ENCODE measurements at places on chromosomes 3 and 15.
A peak's percentile ranks its signal among the peaks of the same experiment; 100 is the strongest.

GRCh38 chr3:132294906-132295305 is 22.3 kb upstream of the ACP3 start:
- DNase-seq: no peak

DNA sequence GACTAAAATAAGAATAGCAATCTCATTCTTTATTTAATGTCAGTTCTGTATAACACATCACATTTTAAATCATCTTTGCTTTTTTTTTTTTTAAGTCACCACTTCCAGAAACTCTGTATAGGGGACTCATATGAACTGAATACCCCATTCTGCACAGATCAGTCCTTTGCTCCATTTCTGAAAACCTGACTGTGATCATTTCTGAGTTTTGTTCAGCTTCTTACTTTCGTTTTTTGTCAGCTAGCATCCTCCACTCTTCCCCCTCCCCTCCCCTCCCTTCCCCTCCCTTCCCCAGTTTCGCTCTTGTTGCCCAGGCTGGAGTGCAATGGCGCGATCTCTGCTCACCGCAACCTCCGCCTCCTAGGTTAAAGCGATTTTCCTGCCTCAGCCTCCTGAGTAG is 49.8 kb upstream of the SGO1 start:
- no peak for DNase-seq

GRCh38 chr3:179000659-179001058 is 71.0 kb downstream of the ZMAT3 start:
- DNase-seq: no peak

DNA sequence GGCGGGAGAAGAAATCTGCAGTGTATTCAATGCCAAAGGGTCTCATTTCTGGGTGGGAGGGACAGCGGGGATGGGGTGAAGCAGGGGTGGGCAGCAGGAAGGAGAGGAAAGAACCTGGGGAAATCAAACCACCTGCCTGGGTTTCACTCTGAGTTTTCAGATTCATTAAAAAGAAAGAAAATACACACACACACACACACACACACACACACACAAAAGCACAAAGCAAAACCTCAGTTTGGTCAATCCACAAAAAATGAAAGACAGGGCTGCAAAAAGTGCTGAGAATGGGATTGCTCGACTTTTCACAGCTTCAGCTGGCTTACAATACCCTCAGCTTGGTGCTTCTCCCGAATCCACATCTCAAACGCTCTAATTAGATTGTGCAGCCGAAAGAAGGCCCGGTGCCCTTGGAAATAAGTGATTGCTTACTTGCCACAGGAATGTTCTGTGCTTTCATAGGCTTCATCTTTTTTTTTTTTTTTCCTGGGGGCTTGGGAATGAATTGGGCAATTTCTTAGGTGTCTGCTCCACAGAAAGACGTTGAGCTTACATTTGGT is 370.5 kb downstream of the RORA start:
- DNase-seq: no peak

DNA sequence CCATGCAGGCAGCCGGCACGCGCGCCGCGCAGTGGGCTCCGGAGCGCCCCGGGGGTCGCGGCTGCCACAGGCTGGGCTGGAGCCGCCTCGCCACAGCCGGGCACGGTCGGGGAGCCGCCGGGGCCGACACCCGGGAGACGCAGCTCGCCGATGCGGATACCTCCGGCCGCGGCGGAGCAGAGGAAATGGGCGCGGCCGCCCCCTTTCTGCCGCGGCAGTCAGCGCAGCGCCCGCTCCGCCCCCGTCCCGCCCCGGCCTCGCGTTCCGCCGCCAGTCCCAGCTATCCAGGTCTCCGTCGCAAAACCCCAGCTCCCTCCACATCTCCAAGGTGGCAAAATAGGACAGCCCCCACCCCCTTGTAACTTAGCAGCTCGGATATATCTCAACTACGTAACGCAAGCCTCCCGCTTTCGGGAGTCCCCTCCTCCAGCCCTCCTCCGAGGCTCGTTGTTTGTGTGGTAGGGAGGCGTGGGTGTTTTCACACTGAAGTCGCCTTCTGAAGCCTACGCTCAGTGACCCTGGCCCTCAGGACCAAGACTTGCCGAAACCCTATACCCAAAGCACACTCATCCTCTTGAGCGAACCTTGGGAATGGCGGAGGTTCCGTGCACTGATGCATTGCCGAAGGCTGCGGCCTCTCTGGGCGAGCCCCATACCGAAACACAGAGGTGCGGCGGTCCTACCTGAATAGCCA is at the start of gene SH3BP5:
SH3BP5 (minus strand) TSS at position 182 of the 694 bp plus-strand sequence; CDS start at position 4, 178 bp downstream.
- peak; percentile 59 for DNase-seq

- no peak for DNase-seq
These were observed 1.6 kb upstream of the P3H2 start for GRCh38 chr3:190122198-190122771.

- no peak for DNase-seq
These were observed 83.6 kb downstream of the SMAD6 start for GRCh38 chr15:66785637-66786036.

DNA sequence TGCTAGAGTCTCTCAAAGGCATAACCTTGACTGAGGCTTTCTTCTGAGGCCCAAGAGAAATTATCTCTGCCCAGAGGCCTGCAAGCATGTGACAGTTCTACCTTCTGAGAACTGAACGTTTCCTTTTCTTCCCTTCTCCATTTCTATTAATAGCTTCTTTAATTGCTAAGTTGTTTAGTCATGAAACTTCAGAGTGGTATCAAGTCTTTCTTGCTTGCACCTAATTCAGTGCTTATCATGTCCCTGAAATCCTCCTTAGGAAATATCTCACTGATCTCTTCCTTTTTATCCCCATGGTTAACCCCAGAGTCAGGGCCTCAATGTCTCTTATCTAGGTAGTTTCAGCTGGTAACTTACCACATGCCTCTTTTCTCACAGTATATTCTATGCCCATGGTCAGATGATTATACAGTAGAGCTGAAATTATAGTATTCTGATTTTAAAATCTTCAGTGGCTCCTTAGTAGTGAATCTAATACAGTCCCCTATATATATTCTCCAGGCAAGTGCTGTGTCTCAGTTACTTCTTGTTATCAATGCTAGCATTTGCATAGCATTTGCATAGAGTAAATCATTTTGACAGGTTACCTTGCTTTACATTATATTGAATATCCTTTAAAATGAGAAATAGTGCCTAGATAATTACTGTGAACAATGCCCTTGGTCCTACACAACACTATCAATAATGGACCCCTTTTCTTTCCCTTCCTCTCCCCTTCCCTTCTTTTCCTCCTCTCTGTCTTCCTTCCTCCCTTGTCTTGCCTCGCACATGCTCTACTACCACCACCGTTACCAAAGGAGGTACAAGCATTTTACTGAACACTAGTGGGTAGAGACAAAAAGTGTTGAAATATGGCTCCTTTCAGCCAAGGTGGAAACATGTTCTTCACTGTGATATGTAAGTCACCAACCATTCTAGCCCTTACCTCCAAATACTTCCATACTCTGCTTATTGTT is 33.0 kb downstream of the KBTBD8 start:
- no peak for DNase-seq

GRCh38 chr15:91336687-91337086 is 236.6 kb downstream of the SV2B start:
- DNase-seq: no peak

DNA sequence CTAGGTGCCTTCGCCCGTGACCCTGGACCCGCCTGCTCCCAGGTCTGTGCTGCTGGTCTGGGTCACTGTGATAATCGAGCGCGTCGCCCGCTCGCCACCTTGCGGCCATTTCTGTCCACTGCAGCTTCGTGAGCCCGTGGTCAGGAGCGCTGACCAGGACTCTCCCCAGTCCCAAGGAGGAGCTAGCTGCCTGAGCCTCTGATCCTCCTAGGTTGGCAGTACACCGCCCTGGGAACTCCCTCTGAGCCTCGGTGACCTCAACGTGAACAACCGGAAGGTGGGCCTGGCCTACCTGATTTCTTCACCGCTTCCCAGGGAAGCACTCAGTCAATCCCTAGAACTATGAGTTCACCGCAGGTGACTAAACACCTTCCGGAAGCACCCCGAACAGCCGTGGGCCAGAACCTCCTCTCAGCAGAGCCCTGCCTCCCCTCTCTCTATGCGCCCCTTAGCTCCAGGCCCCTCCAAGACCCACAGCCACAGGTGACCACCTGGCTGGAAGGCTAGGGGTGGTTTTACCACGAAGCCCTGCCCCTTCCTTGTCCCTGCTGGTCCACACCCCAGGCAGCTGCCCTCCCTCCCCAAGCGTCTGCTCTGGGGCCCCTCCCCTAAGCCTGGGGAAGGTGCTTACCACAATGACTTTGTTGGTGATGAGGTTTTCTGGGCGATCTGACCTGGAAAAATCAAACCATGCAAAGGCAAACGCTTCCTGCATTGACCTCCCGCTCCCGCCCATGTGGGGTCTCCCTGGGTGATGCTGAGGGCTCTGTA is 9.7 kb downstream of the PLA2G4D start:
- DNase-seq: no peak

DNA sequence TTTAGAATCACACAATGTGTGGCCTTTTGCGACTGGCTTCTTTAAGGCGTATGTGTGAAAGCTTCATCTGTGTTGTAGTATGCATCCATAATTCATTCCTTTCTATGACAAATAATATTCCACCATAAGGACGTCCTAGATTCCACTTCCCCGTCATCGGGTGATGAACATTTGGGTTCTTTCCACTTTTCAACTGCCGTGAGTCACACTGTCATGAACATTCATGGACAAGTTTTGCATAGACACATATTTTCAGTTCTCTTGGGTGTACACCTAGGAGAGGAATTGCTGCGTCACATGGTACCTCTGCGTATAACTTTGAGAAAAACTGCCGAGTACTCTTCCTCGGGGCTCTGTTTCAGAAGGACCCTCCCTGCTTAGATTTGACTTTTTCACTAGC is 97.3 kb downstream of the TOP2B start:
- no peak for DNase-seq

- no peak for DNase-seq
These were observed at the start of gene ATP8B4 for GRCh38 chr15:50119063-50120040. Gene ATP8B4, minus strand, starts transcription at chr15:50119233. Its CDS starts 12,267 bp downstream, at chr15:50106966.

DNA sequence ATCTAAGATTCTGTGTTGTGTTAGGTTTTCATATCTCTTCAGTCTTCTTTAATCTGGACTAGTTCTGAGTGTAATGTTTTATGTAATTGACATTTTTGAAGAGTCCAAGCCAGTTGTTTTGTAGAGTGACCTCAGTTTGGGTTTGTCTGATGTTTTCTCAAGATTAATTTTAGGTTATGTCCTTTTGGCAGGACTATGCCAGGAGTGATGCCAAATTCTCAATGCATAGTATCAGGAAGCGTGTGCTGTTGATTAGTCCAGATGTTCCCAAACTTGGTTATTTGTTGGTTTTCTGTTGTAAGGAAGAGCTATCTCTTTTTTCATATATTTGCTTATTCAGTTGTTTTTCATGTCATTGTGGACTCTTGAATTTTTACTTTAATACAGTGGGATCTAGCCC is 32.6 kb downstream of the NMD3 start:
- DNase-seq: no peak

- DNase-seq: no peak
These were observed 82.9 kb downstream of the THBS1 start for GRCh38 chr15:39663704-39664250.

DNA sequence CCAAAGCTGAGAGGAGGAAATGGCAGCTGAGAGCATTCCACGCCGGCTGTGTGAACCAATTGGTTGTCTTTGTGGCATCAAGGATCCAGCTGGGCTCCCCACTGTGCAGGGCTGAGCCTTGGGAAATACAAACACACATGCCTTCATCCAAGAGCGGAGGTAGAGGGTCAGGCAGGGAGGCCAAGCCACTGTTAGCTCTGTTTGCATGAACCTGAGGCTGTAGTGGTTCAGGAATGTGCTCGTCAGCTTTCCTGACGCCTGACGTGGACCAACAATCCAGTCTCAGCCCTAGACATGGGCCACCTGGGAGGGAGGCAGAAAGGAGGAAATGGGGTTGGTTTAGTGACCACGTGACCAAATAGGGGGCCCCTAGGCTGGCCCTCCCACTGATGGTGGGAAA is 276.9 kb downstream of the TLE3 start:
- DNase-seq: no peak

- DNase-seq: no peak
These were observed 36.2 kb downstream of the GAP43 start for GRCh38 chr3:115659253-115660220.

DNA sequence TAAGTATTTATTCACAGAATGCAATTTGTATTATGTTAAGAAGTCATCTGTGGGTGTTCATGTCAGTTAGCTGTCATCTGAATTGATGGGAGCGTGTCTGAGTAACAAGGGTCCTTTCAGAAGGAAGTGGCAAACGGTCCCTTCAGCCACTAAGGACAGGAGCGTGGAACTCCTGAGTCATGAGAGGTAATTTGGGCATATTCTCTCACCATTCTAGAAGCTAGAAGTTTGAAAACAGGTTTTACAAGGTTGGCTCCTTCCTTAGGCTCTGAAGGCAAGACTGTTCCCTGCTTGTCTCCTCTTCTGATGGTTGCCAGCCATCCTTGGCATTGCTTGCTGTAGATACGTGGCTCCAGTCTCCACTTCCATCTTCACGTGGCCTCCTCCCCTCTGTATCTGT is 19.7 kb downstream of the ABHD2 start:
- no peak for DNase-seq

DNA sequence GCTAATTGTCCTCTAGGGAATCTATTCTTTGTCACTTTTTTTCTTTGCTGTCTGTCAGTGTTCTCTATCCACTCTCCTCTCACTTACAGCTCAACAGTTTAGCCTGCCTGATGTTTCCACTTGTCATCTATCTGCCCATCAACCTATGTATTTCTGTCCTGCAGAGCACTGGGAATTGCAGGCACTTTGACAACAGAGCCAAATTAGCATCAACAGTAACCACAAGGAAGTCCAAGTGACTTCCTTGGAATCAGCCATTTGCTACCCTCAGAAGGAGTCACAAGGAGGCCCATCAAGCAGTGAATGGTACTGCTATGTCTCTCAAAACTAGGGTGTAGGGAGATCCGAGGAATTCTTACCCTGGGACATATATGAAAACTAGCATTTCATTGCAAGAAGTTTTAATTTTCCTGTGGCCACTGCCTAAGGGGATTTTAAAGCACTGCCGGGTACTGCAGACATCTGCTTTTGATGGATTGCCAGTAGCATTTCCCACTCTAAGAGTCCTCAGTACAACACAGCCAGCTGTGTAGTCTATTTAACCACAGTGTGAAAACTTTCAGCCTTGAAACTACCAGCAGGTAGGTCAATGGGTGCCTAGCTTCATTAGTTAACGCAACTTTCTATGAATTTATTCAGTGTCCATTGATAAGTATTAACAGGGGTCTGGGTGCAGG is 898.8 kb downstream of the NTRK3 start:
- DNase-seq: no peak

- no peak for DNase-seq
These were observed 681 bp downstream of the CHMP2B start for GRCh38 chr3:87227835-87228144.

DNA sequence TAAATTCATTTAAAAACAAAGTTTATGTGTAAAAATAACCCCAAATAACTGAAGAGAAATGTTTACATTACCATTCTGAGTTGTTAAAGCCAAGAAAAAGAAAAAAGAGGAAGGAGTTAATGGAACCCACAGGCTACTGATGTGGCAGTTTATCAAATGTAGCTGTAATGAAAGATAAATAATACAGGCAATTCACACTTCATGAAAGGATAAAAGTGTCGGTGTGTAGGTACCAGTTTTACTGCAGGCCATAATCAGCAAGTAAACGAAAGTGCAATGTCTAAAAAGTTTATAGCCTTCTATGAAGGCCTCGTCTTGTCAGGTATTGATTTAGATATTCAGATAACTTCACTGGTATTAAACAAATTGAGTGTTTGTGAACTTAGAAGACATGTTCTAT is 164.6 kb downstream of the DPH6 start:
- DNase-seq: no peak
